ENCODE measurements at places on chromosomes 7 and 10.

DNA sequence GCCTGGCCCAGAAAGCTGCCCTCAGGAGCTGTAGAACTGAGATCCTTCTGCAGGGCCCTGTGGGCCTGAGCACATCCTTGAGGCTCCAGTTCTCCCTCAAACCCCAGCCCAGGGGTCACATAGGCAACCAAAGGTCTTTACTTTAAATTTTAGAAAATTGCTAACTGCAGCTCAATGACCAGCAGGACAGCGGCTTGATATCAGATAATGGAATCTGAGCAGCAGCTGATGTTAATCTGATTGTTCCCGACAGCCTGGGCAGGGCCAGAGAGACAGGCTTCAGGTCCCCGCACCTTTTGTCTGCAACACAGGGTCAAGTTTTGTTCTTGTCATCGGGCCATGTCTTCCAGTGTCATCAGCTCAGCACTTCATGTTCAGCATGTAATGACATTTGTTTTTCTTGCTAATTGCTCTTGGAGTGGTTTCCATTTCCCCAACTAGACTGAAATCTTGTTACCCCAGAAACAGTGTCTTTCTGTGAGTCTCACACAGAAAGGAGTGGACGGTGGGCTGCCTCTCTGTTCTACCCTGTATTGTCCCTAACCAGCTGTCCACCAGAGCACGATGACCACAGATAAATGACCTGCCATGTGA is 91.0 kb downstream of the PAXIP1 start:
- no peak for DNase-seq

GRCh38 chr7:107108793-107109371 is 59.9 kb upstream of the HBP1 start:
- DNase-seq, result no peak

DNA sequence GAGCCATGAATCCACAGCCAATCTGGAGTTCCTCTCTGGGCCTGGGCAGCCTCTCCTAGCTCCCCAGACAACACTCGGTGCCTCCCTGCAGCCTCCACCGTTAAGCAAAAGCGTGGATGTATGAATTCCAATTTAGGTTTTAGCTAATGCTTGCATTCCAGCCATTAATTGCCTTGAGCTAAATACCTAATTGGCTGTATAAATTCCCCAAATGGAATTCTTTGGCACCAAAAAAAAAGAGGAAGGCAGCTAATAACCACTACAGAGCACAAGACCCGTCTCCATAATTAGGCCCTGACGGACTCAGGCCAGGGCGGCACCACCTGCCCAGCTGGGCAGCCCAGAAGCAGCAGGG is 140.5 kb downstream of the PTPRN2 start:
- no peak for DNase-seq

DNA sequence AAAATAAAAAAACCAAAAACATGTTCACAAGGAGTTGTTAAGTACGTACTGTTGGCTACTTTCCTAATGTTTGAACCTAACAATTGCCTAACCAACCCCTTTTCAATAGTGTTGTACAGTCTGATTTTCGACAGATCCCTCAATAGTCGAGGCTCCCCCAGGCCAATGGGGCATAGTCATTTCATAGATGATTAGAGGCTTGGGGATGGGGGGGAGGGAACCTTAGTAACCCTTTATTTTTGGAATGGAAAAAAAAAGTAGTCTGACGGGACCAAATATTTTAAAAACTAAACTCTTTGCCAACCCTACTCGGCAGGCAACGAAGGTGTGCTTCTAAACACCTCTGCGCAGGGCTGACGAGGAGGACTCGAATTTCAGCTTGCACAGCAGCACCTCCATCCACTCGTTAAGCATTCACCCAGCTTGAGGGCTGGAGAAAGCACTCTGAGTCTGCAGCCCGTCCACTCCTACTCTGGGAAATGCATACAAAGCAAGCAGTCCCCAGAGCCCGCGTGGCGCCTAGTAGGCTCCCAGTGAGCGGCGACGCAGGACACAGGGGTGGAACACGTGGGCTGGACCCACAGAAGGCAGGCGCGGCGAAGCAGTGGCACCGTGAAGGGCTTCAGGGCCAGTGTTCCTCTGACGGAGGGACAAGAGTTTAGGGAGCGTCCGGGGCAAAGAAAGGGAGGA is 899 bp downstream of the PUS7 start:
- peak; percentile 79 for DNase-seq

GRCh38 chr10:95253007-95253406 is 37.8 kb downstream of the PDLIM1 start:
- DNase-seq, result no peak

GRCh38 chr10:66329147-66329546 is 596.7 kb upstream of the LRRTM3 start:
- no peak for DNase-seq

DNA sequence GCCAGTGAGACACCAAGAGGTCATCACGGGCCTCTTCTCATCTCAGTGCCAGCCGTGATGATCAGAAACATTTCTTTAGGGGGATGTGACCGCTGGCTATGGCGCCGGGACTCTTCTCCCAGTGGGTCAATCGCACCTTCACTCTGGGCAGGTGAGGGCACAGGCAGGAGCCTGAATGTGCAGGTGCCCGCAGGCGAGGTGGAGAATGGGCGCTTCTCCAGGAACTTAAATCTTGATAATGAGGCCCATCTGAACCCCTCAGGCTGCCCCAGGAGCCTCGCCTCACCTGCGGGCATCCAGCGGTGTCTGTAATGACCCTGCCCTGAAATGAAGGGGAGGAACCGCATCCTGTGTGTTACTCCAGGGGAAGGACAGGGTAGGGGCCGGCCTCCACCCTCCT is 204.7 kb downstream of the ADARB2 start:
- no peak for DNase-seq

- DNase-seq, result peak; percentile 92
Measured at GRCh38 chr7:30771174-30771879, at the start of gene MINDY4. MINDY4 (plus strand) TSS chr7:30771417; CDS start chr7:30771494, 77 bp downstream.

DNA sequence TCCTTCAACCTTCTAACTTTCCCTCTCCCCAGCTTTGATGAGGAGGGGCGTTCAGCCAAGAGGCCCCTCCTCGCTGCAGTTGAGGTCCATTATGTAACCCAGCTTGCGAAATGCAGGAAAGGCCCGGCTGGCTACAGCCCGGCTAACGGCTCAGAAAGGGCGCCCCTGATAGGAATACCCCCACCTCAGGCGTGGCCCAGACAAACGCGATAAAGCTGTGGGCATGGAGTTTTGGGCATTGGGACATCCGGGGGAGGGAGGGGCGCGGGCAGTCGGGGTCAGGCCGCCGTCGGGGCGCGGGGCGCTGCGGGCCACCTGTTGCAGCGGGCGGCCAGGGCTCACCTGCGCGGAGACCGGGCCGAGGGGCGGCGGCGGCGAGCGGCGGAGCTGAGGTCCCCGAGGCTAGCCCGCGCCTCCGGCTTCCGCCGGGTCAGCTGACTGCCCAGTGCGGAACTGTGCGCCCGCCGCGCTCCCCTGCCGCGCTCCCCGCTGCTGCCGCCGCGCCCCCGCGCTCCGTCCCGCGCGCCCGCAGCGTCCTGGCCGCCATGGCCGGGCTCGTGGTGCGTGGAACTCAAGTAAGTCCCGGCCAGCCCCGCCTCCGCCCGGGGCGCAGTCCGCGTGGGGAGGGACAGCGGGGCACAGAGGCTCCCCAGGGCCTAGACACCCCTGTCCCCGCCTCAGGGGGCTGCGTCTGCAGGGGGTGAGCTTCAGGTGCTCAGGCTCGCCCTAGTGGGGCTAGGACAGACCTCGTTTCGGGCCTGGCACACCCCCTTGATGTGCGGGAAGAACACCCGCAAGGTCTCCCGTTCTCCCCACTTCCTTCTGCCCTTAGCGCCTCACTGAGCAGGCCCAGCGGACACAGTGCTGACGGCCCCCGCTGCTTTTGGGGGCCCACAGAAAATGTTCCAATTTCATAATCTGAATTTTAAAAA is at the start of gene LRMDA:
Gene LRMDA (plus strand): TSS at position 445 of the 932 bp plus-strand sequence.
- DNase-seq, result peak; percentile 77

DNA sequence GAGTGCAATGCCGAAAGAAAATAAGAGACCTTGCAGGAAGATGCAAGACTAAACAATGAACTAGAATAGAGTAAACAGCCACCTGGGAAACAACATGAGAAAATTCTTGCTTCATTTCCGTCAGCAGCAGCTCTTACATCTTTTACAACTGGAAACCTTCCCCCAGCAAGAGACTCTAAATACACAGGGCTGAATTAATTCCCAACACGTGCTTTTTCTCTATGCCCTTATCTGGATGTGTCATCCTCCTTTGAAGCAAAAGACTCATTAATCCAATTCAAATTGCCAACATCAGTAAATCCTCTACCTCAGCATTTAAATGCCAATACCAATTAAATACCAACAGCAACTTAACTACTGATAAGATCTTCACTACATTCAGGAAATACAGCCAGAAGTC is 99.0 kb upstream of the PDE1C start:
- DNase-seq, result no peak

DNA sequence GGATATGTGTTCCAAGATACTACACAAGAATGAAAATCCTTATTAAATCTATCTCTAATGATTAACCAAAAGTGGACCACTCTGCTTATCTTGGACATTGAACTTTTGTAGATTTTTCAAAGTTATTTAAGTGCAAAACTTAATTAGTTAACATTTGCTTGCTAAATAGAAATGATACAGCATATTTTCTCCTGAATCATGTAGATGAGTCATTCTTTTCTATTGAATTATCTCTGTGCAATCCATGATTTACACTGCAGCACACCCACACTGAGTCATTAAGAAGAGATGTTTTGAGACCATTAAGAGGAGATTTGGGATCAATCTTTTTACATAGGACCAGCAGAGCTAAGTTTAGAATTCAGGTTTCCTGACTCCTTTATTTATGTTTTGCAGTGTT is 6.6 kb upstream of the ABCC2 start:
- no peak for DNase-seq

DNA sequence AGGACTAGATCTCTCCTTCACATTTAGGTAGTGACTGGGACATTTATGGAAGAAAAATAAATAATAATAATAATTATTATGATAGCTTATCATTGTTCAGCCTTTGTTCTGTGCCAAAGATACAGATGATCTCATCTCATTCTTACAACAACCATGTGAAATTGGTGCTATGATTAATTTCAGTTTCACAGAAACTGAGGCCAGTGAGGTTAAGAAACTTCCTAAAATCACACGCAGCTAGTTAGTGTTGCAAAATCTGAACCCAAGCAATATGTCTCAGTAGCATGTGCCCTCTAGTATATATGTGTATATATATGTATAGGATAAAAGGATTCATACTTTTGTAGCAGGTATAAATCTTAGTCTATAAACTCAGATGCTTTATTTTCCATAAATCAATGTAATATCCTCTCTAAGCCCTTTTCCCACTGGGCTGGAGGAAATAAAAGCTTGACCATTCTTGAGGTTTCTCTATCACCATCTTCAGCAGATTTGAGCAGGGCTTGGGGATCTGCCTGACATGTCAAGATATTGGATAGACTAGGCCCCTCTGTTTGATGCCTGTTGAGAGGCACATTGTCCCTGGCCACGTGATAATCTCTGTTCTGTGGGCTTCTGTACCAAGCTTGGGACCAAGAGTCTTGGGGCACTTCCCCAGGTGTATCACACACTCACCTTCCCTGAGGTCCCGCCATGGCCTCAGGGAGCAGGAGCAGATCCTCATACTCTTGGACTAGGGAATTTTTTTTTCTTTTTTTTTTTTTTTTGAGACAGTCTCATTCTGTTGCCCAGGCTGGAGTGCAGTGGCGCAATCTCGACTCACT is 172.6 kb upstream of the NRP1 start:
- no peak for DNase-seq

- DNase-seq, result no peak
Measured at GRCh38 chr10:74799721-74800221, 26.6 kb upstream of the KAT6B start.

DNA sequence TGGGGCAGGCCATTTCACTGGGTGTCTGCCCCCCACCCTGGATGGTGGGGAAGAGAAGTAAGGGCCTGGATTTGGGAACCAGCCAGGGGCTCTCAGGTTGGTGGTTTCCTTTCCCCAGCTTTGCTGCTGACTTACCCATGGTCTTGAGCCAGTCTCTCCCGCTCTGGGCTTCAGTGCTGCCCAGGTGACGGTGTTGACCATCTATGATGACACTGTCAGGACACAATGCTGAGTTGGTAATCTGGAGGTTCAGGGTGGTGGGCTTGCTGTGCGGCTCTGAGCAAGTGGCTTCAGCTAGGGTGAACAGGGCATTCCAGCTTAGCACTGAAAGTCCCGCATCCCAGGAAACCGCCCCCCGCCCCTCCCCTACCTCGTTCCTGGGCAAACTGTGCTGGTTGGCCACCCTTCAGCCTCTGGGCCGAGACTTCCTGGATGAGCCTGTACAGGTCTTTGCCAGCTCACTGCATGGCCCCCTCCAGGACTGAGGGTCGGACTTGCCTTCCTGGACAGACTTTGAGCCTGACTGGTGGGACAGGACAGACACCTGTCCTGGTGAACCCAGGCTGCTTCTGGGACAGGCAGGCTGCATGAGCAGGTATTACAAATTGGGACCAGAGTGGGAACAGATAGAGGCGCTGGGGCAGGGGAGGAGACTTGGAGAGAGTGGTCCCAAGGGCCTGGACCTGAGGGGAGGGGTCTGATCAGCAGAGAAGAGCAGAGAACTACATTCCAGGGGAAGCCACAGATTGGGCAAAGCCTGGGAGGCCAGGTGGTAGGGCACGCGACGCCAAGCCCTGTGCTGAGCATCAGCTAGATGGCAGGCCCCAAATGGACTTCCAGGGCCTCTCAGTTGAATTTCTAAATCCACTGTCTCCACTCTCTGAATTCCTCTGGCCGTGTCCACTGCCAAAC is 19.9 kb upstream of the ZMIZ1 start:
- DNase-seq, result no peak

DNA sequence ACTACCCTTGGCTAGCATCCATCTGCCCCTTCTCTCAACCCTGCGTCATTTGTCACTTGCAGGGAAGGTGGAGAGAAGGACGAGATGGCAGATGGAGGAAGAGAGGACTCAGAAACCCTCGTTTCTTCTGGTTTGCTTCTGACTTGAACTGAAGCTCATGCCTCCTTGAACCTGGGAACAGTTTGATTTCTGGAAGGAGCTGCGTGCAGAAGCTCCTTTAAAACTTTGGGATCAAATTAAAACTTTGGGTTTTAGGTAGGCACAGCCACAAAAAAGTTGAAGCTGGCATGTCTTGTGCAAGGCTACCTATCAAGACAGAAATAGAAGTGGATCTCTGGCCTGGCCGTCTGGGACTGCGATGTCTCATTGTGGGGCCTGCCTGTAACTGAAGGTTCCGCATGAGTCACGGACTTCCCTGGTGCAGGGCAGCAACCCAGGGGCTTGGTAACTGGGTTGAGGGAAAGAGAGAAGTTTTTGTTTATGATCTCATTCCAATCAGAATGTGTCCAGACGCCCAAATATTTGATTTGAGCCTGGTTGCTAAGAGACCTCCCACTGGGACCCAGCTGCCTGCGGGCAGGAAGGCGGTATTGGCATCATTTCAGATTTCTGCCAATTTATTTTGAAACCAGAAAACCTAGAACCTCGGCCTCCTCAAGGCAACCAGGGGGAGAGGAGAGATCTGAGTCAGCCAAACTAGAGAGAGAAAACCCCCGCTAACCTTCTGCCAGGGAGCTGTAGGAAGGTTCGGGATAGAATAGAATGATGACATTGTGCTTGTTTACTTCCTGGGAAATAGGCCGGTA is 15.8 kb upstream of the CAMK1D start:
- DNase-seq, result peak; percentile 63

- DNase-seq, result no peak
Measured at GRCh38 chr10:76333326-76333725, 901.9 kb downstream of the LRMDA start.

Measured in left ventricle myocardium superior (tissue), 1 donor.